ENCODE measurements at places on chromosomes 2 and 18.

- DNase-seq, result peak; percentile 55
Observed at GRCh38 chr18:62281684-62282083, 43.4 kb upstream of the TNFRSF11A start.

DNA sequence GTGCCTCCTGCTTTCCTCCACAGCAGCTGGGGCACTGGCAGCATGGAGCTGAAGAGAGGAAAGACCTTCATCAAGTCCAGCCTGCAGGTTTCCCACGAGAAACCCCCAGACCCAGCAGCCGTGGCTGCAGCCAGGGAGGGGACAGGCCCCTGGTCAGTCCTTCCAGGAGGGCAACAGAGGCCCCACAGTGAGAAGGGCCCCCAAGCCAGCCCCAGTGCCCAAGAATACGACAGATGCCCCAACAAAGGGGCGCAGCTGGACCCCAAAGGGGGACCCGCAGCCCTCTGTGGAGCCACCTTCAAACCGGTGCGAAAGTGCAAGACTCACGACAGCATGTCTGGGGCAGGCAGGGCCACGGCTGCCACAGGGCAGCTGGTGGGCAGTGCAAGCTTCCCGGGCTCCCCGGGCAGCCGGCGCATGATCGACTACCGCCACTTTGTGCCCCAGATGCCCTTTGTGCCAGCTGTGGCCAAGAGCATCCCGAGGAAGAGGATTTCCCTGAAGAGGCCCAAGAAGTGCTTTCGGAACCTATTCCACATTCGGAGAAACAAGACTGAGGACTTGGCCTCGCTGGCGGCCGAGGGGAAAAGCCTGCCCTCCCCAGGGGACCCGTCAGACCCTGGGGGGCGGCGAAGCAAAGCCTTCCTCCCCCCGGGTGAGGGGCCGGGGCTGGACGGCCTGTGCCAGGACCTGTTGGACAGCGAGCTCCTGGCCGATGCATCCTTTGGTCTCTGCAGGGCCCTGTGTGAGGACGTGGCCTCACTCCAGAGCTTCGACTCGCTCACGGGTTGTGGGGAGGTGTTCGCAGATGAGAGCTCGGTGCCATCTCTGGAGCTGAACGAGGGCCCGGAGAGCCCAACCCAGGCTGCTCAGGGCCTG is 6.9 kb downstream of the AMER3 start:
- no peak for DNase-seq

GRCh38 chr2:20930928-20931327 is 108.0 kb upstream of the LDAH start:
- DNase-seq, result no peak

DNA sequence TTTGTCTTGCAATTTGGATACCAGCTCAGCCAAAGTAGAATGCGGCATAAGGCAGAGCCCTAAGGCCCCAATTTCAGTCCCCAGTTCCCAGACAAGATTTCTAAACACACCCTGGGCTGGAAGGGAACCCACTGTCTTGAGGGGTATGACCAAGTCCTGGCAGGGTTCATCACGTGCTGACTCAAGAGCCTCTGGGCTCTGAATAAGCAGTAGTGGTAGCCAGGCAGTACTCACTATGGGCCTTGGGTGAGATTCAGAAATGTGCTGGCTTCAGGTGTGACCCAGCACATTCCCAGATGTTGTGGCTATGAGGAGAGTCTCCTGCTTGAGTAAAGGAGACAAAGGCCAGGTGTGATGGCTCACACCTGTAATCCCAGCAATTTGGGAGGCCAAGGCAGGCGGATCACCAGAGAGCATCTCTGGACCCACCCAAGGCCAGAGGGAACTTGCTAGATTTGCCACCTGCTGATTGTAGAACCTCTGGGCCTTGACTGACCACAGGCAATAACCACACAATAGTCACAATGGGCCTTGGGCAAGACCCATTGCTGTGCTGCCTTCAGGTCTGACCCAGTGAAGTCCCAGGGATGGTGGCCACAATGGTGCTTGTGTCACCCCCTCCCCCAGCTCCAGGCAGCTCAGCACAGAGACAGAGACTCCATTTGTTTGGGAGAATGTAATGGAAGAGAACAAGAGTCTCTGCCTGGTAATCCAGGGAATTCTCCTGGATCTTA is 74.9 kb downstream of the ATL2 start:
- DNase-seq, result no peak

DNA sequence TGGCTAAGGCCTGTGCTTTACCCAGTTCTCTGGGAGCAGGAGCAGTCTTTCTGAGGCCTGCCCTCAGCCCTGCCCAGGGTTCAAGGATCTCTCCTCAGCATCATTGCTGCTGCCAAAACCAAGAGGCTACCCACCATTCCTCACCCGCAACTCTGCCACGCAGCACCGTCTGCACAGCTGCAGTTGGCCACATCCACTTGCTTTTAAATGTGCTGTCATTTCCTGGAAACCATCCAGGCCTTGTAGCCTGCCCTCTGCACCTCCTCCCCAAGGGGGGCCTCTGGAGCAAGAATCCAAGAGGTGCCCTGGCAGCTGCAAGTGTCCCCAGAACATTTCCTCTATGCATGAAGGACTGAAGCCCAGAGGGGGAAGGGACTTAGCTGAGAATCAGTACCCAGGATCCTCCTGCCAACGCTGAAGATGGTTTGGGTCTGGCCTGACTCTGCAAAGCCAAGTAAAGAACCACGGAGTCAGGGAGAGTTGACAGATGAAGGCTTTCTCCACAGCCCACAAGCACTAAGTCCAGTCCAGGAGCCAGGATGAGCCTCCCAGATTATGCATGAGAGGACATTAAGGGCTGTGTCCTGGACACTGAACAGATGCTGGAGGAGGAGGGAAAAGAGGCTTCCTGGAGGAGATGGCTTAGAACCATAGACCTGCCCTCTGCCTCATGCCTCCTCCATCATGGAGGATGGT is 14.9 kb downstream of the EMX1 start:
- no peak for DNase-seq

DNA sequence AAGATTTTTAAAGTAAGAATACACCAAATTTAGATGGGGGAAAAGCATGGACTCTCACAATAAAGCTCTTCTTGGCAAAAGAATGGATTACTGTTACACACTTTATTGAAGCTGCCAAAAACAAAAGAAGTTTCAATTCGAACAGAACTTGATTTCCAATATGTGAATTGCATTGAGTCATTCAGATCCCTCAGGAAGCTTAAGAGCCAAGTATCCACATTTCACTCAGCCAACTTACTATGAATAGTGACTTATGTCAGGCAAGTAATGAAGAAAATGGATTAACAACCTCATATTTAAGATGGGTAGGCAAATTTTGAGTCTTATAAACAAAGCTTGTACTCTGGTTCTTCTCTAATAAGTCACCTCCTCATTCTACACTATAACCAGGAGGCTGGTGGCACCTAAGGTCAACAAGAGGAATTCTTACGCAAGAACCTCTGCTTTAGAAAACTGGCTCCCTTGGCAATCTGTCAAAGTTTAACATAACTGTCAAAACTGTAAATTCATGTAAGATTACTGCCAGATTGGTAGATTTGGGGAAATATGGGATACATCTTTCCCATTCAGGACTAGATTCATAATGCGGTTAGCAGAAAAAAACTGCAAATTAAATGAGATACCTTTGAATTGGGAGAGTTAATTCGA is 6.0 kb downstream of the HADHA start:
- DNase-seq, result no peak

GRCh38 chr2:38387887-38388286 is 10.8 kb upstream of the ATL2 start:
- no peak for DNase-seq

- DNase-seq, result no peak
Observed at GRCh38 chr2:232885264-232885961, 15.3 kb downstream of the SNORC start.

All from bone marrow (tissue), 2 donors.